ENCODE measurements at places on chromosomes 11 and 22.

DNA sequence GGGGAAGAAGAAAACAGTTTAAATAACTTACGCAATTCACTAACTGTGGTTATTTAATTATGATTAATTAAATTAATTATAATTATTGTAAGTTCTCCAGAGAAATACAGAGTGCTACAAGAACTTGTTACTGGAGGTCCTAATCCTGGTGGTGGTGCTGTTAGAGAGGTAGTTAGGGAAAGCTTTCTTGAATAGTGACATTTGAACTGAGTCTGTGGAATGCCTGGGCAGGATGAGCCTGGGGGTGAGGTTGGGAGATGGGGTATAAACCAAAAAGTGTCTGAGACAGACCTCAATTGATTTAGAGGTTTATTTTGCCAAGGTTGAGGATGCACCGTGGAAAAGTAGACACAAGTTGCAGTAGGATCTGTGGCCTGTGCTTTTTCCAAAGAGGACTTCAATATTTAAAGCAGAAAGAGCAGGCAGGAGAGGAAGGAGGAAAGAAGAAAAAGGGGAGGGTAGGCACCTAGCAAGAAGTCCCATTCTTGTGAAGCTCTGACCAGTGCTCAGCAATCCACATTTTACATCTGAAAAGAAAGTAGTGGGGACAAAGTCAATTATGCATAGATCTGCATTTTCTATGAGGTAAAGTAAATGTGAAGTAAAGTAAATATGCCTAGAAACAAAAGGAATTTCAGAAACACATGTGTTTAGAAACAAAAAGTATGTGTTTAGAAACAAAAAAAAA lies 4.4 kb upstream of the ZNF202 start:
- no peak for DNase-seq

- DNase-seq: no peak
Measured at GRCh38 chr11:20771026-20771425, 101.6 kb downstream of the NELL1 start.

GRCh38 chr22:30266445-30267381 lies at the start of gene OSM:
Gene OSM, minus strand, starts transcription at chr22:30266851. Its CDS starts 52 bp downstream, at chr22:30266799.
- peak; percentile 68 for DNase-seq

DNA sequence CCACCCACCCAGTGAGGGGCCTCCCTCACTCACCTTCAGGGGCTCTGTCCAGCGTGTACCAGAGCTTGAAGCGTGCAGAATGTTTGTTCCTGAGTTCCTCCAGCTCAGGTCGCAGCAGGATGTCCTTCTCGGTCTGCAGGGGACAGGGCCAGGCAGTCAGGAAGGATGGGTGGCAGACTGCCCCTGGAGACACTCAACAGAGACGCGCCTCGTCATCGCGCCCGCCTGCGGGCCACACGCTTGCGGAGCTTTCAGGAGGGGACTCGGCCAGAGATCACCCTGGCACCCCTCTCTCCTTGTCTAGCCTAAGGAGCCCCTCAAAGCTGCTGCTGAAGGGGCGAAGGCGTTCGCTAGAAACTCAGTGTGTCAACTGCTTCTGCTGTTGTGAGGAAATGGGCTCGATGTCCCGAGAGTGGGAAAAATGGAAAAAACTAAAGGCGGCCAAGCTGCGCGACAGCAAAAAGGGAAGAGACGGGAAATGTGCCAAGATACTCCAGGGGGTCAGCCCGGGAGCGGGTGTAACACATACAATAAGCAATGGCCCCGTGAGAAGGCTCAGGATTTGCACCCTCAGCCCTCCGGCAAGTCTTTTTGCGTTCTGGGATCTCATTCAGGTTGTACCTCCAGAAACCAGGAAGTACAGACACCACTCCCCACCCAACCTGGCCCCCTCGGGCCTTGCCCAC lies 9.2 kb upstream of the POLDIP3 start:
- no peak for DNase-seq

- no peak for DNase-seq
Measured at GRCh38 chr11:10303558-10304363, 1.1 kb upstream of the ADM start.

GRCh38 chr22:37940698-37941376 lies 12.6 kb downstream of the C22orf23 start:
- DNase-seq: no peak

DNA sequence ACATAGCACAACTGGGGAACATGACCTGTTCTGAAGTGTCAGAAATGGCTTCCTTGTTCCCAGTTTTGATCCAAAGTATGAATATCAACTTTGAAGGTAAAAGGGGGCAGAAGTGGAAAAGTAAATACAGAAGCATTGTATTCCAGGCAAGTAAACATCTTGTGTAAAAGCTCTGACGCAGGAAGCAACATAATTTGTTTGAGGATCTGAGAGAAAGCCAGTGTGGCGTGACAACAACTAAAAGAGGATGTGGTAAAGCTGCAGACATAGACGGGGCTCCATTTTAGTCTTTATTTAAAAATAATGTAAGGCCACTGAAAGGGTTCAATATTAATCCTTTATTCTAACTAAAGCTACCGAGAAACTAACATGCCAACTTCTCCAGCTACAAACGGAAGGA lies 310.2 kb downstream of the DLG2 start:
- no peak for DNase-seq

DNA sequence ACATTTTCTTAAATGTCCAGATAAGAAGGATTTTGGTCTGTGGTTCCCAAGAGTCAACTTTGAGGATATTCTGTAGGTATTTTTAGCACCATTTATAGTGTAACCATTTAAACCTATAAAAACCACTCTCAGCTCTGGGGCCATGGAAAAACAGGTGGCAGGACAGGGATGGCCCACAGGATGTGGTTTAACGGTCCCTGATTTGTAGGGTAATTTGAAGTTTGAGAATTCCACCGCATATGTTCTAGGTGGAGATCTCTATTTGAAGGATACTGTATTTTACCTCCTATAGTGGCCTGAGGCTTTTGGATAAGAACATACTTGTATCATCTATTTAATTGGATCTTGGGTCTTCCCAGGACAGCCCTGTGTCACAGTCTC lies 62.4 kb upstream of the IGLL5 start:
- DNase-seq: no peak

GRCh38 chr22:22750335-22751042 lies 106.1 kb downstream of the GGTLC2 start:
- DNase-seq: no peak

GRCh38 chr22:50608996-50609395 lies 8.4 kb downstream of the MAPK8IP2 start:
- DNase-seq: no peak

- DNase-seq: no peak
Measured at GRCh38 chr11:115122274-115122673, 381.9 kb downstream of the CADM1 start.

DNA sequence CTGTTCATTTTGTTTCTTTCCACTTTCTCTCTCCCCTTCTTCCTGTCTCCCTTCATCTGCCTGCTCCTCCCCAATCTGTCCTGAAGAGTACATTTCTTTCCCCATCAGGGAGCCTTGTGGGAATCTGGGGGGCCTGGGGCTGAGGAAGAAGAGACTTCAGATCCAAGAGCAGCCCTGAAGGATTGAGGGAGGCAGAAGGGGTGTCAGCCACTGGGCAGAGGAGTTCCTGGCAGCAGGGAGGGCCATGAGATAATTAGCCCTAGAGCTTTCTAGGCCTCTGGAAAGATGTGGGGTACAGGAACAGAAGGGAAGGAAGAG lies 24.4 kb upstream of the OAF start:
- no peak for DNase-seq

DNA sequence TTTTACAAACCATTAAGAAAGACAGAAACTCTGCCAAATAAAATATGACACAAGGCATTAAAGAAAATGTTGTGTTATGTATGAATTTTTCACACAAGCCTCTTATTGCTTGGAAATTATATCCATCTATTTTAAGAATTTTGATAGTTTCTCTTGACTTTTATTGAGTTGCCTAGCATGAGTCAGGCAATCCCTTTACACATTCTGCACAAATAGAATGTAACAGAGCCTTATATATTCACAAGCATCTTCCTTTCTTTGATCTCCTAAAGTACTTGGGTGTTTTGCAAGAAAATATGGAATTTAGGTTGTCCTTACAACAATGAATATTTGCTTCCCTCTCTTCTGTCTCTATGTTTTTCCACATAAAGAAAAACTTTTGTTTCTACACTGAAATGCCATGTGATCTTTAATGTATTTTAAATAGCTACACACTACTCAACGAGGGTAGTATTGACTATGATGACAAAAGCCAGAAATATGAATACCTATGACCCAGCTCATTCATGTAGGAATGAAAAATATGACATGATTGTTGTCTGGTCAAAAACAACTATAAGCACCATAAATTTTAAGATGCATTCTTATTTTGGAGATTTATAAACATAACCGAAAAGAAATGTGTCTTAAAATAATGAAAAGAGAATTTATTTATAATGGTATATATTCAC lies 398.8 kb downstream of the GUCY1A2 start:
- no peak for DNase-seq

GRCh38 chr11:111213256-111213655 lies 32.3 kb upstream of the POU2AF2 start:
- no peak for DNase-seq

- DNase-seq: no peak
Measured at GRCh38 chr11:123469089-123469488, 39.0 kb downstream of the GRAMD1B start.

GRCh38 chr11:8746331-8746974 lies 63.9 kb downstream of the RPL27A start:
- DNase-seq: no peak

DNA sequence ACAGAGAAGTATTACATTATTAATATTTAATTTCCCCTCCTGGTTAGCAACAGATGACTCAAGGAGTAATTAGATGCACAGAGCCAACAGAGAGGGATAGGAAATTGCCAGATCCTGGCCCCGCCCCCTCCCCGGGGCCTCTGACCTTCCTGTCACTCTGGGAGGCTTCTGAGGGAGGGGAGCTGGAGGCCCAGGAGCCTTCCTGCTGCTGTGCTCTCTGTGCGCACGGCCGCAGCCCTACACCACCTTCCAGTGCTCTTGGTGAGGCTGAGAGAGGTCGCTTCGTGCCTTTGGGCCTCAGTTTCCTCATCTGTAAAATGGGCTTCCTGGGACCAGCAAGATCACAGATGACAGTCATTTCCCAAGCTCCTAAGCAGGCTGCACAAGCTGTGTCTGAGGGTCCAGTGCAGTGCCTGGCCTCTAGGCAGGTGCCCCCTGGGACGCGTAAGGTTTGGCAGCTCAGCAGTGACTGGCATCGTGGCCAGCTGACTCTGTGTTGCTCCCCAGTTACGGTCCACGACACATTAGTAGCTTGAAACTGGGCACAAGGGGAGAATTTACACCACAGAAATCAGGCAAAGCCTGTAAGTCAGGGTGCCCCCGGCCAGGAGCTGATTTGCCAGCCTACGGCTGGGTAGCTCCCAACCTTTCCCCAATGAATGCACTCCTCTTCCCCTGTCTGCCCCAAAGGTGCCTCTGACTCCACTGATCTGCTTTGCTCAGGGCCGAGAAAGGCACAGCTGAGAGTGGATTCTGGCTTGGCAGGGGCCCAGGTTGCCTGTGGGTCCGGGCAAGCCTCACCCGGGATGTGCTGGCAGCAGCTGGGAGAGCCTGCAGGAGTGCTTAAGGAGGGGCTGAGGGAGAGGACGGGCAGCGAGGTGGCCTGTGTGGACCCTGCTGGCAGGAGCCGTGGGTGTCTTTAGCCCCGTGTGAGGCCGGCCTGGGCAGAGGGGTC lies 2.3 kb downstream of the ADORA2A start:
- DNase-seq: peak; percentile 57

- DNase-seq: no peak
Measured at GRCh38 chr22:46035380-46035741, 58.4 kb upstream of the WNT7B start.

DNA sequence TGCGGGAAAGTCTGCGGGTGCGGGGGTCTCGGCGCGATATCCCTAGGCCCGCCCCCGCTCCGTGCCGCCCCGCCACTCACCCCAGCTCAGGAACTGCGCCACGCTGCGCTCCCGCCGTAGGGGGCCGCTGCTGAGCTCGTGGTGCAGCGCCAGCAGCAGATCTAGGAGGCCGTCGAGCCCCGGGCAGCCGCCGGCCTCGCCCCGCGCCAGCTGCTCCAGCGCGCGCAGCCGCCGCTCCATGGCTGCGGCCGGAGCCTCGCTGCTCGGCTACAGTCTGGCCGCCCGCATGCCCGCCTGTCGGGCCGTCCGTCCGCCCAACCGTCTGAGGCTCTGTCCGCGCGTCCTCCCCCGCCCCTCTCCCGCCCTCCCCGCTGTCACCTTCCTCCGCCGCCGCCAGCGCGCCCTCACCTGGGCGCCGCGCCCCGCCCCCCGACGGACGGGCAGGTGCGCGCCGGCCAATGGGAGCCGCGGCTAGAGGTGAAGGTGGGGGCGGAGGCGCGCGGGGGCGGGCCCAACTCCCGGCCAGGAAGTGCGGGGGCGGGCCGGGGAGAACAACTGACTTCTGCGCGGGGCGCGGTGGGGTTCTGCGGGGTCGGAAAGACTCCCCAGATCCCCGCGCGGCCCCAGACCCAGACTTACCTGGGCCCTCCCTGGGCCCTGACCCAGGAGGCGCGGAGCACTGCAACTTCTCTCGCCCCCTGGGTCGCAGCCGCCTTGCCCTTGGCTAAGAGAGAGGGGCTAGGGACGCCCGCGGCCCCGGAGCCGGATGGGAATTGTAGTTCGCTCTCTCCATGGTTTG lies at the start of gene CDC42BPG:
TSS of gene CDC42BPG (minus strand) at position 324 of the 799 bp plus-strand sequence. CDS start at position 240, 84 bp downstream.
- peak; percentile 51 for DNase-seq

DNA sequence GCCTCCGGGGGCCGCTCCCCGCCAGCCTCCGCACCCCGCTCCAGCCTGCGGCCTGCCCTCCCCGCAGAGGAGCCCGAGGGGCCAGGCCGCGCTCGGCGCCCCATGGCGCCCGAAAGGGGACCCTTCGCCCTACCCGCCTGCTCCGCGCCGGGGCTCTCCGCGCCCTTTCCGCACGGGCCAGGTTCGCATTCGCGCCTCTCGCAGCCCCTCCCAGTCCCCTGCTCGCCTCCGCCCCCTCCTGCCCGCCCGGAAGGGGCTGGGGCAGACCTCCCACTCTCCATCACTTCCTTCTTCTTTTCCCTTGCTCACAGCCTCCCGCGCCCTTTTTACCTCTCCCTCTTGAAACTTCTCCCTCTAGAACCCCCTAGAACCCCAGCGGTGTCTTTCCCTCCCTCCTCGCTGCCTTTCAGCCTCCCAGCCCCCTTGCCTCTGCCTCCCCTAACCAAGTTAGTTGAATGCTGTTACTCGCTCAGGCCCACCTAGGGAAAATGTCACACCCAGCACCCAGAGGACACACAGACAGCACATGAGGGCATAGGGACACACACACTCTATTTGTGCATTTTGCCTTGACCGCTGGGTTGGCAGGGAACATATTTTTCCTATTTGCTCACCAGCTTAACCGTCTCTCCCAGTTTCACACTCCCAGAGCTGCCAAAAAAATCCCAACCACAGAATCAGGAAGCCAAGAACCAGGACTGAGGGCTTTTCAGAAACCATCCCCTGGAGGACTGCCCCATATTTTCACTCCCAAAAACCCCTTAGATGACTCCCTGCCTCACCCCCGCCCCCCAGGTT lies at the start of gene SLC43A3:
TSS of gene SLC43A3 (minus strand) at position 193 of the 798 bp plus-strand sequence. CDS start 949 bp downstream, outside the sequence.
- DNase-seq: peak; percentile 60

DNA sequence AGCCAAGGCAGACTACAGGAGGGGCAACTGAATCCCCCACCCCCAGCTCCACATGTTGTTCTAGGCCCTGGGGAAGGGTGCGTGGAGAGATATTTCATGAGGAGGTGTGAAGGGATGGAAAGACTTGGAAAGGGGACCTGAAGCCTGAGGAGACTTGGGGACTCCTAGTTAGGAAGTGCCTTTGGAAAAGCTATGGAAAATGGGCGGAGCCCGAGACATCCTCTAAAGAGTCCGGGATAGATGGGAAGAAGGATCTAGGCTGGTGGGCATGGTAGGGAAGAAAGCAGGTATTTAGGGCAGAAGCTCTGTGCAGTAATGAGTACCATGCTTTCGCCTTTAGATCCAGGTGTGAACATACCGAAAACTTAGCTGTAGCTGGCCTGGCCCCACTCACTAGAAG lies 15.0 kb upstream of the CYP2R1 start:
- DNase-seq: no peak

GRCh38 chr11:46055371-46055770 lies 65.9 kb downstream of the PHF21A start:
- no peak for DNase-seq

Data from activated T-helper 1 cell treated with anti-CD3 and anti-CD28 coated beads, Interleukin-12 subunit alpha, Interleukin-12 subunit beta, Interleukin-2, Interleukin-4 antibody, amounts not matched to agents 30 ng/mL and 10 ng/mL and 1 ng/mL, durations not matched to agents 14 hours and 24 hours and 36 hours (primary cell).